Large intestine (tissue), 12 donors: ENCODE measurements at places on chromosomes 12 and 14. TPM values are rescaled to one million over a fixed set of nuclear protein-coding genes. Genes with fewer than 3 reads are reported as not detected.

DNA sequence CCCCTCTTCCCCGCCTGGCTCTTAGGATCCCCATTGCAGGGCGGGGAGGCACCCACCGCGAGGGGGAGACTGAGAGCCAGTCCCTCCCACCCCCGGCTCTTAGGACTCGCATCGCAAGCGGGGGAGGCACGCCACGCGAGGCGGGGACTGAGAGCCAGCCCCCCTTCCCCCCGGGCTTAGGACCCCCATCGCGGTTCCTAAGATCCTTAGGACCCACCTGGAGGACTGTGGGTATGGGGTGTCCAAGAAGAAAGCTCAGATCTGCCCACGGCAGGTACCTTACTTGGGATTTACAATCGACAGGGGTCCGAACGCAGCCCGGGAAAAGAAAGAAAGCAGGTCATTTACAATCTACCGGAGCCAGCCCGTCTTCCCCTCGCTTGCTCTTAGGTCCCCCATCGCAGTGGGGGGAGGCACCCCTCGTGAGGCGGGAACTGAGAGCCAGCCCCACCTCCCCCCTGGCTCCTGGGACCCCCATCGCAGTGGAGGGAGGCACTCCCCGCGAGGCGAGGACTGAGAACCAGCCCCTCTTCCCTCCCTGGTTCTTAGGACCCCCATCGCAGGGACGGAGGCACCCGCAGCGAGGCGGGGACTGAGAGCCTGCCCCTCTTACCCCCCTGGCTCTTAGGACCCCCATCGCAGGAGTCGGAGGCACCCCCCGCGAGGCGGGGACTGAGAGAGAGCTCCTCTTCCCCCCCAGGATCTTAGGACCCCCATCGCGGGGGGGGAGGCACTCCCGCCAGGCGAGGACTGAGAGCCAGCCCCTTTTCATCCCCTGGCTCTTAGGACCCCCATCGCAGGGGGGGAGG, 43.7 kb downstream of the DDX11 start:
- peaks cover 22% of the 10 kb centered on the region for H3K27me3 ChIP-seq
- no peaks in the 10 kb centered on the region for H3K36me3 ChIP-seq
- peaks cover 21% of the 10 kb centered on the region for H3K4me1 ChIP-seq
- H3K4me3 ChIP-seq, result peak overlapping the region; percentile 52

DNA sequence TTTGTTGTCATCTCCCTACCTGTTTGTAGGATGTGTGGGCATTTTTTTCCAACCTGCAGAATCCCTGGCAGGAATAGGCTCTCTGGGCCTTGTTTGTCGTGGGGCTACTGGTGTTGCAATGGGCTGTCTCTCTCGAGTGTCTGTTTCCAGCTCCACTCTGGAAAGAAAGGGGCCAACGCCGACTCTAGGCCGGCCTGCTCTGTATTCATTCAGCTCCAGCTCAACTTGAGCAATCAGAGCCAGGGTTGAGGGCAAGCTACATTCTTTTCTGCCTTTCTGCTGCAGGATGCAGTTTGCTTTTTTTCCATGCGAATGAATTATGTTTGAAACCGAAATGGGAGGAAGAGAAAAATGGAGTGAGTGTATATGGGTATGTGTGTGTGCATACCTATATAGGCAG, 2.3 kb downstream of the JDP2 start:
- H3K36me3 ChIP-seq, result peaks cover 12% of the 10 kb centered on the region
- peak overlapping the region; percentile 2 for H3K4me3 ChIP-seq
- H3K4me1 ChIP-seq, result peaks cover 48% of the 10 kb centered on the region
- peak overlapping the region; percentile 46 for H3K27ac ChIP-seq
- no peak for DNase-seq

DNA sequence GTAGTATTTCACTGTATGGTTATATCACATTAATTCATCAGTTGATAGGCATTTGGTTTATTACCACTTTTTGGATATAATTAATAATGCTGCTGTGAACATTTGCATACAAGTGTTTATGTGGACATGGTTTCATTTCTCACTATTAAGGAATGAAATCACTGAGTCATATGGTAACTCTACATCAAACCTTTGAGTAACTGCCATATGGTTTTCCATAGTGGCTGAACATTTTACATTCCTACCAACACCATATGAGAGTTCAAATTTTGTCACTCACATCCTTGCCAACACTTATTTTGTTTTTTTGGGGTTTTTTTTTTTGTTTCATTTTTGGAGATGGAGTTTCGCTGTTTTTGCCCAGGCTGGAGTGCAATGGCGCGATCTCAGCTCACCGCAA, 30.2 kb upstream of the EAPP start:
- H3K27ac ChIP-seq, result no peak overlapping the region
- H3K4me1 ChIP-seq, result no peaks in the 10 kb centered on the region
- no peak overlapping the region for H3K4me3 ChIP-seq
- peaks cover 62% of the 10 kb centered on the region for H3K36me3 ChIP-seq

GRCh38 chr12:6825398-6826124, 2.6 kb upstream of the P3H3 start:
- H3K4me3 ChIP-seq, result no peak overlapping the region
- peak; percentile 76 for DNase-seq
- no peak overlapping the region for H3K27ac ChIP-seq
- H3K4me1 ChIP-seq, result peaks cover 36% of the 10 kb centered on the region
- H3K27me3 ChIP-seq, result peaks cover 18% of the 10 kb centered on the region

DNA sequence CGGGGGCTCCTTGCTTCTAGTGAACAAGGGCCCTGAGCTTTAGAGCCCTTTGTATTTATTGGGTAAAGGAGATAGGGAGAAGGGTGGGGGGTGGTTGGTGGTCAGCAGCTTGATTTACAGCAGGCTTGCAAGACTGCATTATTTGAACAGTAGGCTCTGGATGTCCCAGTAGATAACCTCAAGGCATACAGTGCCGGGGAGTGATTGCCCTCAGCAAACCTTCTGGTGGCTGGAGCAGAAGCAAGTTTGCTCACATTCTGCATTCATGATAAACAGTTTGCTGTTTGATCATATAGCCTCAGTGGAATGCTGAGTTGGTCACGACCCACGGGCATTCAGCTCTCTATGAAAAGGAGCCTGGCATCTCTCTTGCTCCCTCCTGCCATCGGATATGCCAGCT, 16.5 kb upstream of the MAPKAPK5 start:
- H3K4me1 ChIP-seq, result peaks cover 5% of the 10 kb centered on the region
- no peaks in the 10 kb centered on the region for H3K27me3 ChIP-seq
- DNase-seq, result no peak
- H3K36me3 ChIP-seq, result no peaks in the 10 kb centered on the region
- no peak overlapping the region for H3K27ac ChIP-seq

- H3K4me1 ChIP-seq, result peaks cover 16% of the 10 kb centered on the region
- no peak for DNase-seq
- H3K4me3 ChIP-seq, result no peak overlapping the region
- no peaks in the 10 kb centered on the region for H3K27me3 ChIP-seq
- H3K36me3 ChIP-seq, result no peaks in the 10 kb centered on the region
- H3K27ac ChIP-seq, result peak overlapping the region; percentile 55
Observed at GRCh38 chr14:102806447-102806846, 29.2 kb downstream of the TRAF3 start.

GRCh38 chr12:28859551-28859950, 289.5 kb upstream of the FAR2 start:
- H3K4me1 ChIP-seq, result no peaks in the 10 kb centered on the region
- no peak overlapping the region for H3K4me3 ChIP-seq
- no peak overlapping the region for H3K27ac ChIP-seq
- no peak for DNase-seq
- H3K27me3 ChIP-seq, result no peaks in the 10 kb centered on the region
- H3K36me3 ChIP-seq, result no peaks in the 10 kb centered on the region

- no peaks in the 10 kb centered on the region for H3K27me3 ChIP-seq
- H3K4me3 ChIP-seq, result no peak overlapping the region
- H3K36me3 ChIP-seq, result no peaks in the 10 kb centered on the region
Observed at GRCh38 chr12:86600664-86601231, 344.6 kb upstream of the MGAT4C start.

DNA sequence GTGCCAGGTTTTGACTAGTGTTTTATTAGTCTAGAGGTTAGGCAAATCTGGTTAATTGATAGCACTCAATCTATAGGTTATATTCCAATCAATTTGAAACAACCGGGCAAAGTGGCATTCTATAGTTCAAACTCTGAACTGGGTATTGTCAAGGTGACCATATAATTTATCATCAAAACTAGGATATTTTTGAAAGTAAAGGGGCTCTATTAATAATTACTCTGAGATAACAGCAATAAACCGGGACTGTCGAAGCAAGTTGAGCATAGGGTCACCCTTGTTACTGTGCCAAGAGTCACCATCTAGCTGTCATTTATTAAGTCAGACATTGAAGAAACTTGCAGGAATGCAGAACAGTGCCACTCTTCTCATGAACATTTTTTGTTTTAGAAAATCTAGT, 321.2 kb downstream of the RAD51B start:
- H3K36me3 ChIP-seq, result no peaks in the 10 kb centered on the region
- peak; percentile 76 for DNase-seq
- no peak overlapping the region for H3K4me3 ChIP-seq

- H3K27ac ChIP-seq, result peak overlapping the region; percentile 81
- peaks cover 52% of the 10 kb centered on the region for H3K4me1 ChIP-seq
- H3K27me3 ChIP-seq, result no peaks in the 10 kb centered on the region
- no peak overlapping the region for H3K4me3 ChIP-seq
- DNase-seq, result no peak
Observed at GRCh38 chr12:93315385-93315906, 62.3 kb upstream of the NUDT4 start.

DNA sequence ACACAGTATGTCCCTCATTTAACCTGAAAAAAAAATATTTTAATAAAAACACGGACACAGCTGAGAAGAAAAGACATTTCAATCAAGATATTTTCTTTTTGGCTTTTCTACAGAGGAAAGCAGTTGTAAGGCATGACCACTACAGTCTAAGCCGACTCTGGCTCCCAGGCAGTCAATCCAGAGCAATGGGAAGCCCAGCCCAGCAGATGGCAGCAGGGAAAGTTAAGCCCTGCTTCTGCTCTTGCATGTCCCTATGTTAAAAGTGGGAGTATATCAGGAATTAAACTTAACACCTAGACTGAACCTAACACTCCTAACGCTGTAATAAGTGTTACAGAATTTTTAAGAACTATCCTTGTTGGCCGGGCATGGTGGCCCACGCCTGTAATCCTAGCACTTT, 19.5 kb upstream of the HAL start:
- no peaks in the 10 kb centered on the region for H3K4me1 ChIP-seq
- no peaks in the 10 kb centered on the region for H3K27me3 ChIP-seq

- no peaks in the 10 kb centered on the region for H3K36me3 ChIP-seq
- H3K27ac ChIP-seq, result no peak overlapping the region
- H3K27me3 ChIP-seq, result no peaks in the 10 kb centered on the region
- no peak overlapping the region for H3K4me3 ChIP-seq
Observed at GRCh38 chr12:81797100-81797499, 38.0 kb upstream of the PPFIA2 start.

DNA sequence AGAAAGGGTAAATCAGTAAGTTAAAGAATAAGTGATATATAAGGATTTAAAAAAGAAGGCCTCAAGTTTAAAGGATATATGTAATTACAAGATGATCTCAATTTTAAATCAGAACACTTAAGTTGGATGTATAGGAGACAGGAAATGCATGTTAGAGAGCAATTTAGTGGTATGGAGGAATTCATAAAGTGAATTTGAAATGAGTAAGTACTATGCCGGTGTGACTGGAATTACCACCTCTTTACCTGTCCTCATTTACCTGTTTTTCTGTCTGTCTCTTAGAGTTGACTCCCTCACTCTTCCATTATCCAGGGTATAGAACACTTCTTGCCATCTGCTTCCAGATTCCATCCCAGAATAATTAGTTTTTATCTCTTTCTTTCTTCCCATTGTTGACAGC, 73.5 kb downstream of the PLEKHA5 start:
- no peaks in the 10 kb centered on the region for H3K36me3 ChIP-seq
- no peak for DNase-seq
- H3K27me3 ChIP-seq, result no peaks in the 10 kb centered on the region
- no peak overlapping the region for H3K4me3 ChIP-seq

DNA sequence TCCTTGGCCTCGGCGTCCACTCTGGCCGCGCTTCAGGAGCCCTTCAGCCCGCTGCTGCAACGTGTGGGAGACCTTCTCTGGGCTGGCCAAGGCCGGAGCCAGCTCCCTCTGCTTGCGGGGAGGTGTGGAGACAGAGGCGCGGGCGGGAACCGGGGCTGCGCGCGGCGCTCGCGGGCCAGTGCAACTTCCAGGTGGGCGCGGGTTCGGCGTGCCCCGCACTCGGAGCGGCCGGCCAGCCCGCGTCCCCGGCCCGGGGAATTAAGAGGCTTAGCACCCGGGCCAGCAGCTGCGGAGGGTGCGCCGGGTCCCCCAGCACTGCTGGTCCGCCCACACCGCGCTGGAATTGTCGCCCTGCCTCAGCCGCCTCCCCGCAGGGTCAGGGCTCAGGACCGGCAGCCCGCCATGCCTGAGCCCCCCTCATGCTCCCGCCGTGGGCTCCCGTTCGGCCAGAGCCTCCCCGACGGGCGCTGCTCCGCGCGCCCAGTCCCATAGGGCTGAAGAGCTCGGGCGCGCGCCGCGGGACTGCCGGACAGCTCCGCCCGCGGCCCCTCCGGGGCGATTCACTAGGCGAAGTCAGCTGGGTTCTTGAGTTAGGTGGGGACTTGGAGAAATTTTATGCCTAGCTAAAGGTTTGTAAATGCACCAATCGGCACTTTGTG, 673.9 kb downstream of the SLC16A7 start:
- DNase-seq, result no peak
- H3K27me3 ChIP-seq, result no peaks in the 10 kb centered on the region
- H3K27ac ChIP-seq, result no peak overlapping the region

GRCh38 chr12:30138483-30138882, 354.7 kb upstream of the TMTC1 start:
- no peak overlapping the region for H3K4me3 ChIP-seq
- no peaks in the 10 kb centered on the region for H3K36me3 ChIP-seq
- no peak for DNase-seq
- H3K27ac ChIP-seq, result no peak overlapping the region
- H3K4me1 ChIP-seq, result no peaks in the 10 kb centered on the region
- no peaks in the 10 kb centered on the region for H3K27me3 ChIP-seq

DNA sequence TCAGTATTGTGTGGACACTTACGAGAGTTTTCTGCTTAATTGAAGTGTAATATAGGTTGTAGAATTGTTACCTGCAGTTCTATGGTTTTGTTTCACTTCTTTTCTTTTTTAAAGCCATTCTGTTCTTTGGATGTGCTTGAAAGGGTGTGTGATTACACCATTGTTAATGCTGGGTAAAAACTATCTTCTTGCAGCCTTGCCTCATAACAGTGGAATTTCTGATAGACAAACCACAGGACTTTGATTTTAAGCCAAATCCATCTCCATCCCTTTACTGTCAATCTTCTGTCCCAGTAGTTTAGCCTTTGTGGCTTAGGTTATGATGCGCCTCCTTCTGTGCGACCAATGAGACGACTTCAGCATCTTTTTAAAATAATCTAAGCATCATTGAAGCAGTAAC, 182.3 kb downstream of the PELI2 start:
- no peak overlapping the region for H3K27ac ChIP-seq
- H3K4me1 ChIP-seq, result no peaks in the 10 kb centered on the region
- H3K4me3 ChIP-seq, result no peak overlapping the region
- H3K36me3 ChIP-seq, result peaks cover 8% of the 10 kb centered on the region
- no peak for DNase-seq

GRCh38 chr12:18580291-18580690, 157.5 kb downstream of the PLCZ1 start:
- H3K4me1 ChIP-seq, result no peaks in the 10 kb centered on the region
- H3K4me3 ChIP-seq, result no peak overlapping the region
- DNase-seq, result no peak
- H3K27ac ChIP-seq, result no peak overlapping the region
- H3K27me3 ChIP-seq, result no peaks in the 10 kb centered on the region

GRCh38 chr12:86659985-86660384, 403.8 kb upstream of the MGAT4C start:
- no peak overlapping the region for H3K4me3 ChIP-seq
- no peak overlapping the region for H3K27ac ChIP-seq
- no peaks in the 10 kb centered on the region for H3K4me1 ChIP-seq
- no peak for DNase-seq
- H3K27me3 ChIP-seq, result no peaks in the 10 kb centered on the region

Gene ZDHHC22
- polyA plus RNA-seq, result 1.6 TPM

Gene MMP19
- polyA plus RNA-seq, result 2.5 TPM

Gene BBS10
- 12.6 TPM for polyA plus RNA-seq

Gene ZFYVE21
- polyA plus RNA-seq, result 60.5 TPM

Gene GPR84
- polyA plus RNA-seq, result 0.16 TPM

Gene BATF
- 0.67 TPM for polyA plus RNA-seq

Gene ACACB
- polyA plus RNA-seq, result 11.9 TPM

Gene FAM186B
- polyA plus RNA-seq, result 0.91 TPM
